ENCODE measurements at places on chromosomes 1 and 21.

DNA sequence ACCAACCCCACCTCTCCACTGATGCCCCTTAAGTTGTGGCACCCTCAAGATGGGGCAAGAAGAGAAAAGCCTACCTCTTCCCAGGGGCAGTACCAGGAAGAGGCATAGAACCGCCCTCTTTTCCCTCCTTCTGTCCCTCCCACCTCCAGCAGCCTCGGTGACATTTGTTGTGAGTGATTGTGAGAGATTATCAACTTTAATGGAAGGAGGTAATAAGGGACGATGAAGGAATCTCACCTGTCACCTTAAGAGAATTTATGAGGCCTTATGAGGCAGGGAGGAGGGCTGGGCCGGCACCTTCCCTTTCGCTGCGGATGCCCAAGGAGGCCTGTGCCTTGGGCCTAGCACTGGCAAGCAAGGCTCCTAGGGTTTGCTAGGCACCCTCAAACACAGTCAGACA lies 1.4 kb upstream of the ADGRB2 start:
- DNase-seq = no peak

DNA sequence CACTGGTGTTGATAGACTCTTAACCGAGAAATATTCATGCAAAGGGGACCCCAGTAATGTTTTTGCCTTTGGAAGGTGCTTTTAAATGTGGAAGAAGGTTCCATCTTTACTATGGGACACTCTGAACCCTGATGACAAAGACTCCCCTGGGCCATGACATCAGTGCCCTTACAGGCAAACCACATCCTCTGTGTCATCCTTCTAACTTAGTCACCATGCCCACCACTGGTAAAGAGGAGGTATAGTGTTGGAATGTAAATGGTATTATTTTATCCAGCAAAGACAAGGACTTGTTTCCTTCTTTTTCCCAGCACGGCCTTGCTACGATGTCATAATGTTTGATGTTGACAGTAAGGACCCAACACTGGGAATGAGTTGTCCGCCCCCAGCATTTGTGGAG lies 12.6 kb downstream of the METTL13 start:
- no peak for DNase-seq

DNA sequence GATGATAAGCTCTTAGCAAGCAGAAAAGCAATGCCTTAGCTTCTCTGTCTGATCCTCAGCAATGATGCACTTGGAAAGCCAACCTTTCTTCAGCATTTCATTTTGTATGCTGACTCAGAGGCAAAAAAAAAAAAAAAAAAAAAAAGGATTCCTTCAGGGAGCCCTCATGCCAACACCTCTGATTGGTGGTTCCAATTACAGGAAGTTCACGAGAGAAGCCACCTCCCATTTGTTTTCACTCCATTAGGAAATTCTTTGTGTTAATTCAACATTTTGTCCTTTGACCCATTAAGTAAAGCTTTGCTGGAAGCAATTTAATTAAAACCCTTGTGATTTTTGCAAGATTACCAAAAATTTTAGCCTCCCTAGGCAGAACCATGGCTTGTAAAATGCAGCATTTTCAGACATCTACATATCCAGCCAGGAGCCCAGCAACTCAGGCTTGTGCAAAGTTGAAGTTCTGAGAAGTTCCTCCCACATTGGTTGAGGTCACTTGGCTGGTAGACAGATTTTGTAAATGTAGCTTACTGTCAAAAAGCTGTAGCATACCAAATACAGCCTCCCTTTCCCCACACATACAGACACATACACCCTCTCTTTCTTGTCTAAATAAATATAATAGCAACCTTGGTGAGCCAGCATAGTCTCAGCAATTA lies 27.1 kb upstream of the VTCN1 start:
- no peak for DNase-seq

DNA sequence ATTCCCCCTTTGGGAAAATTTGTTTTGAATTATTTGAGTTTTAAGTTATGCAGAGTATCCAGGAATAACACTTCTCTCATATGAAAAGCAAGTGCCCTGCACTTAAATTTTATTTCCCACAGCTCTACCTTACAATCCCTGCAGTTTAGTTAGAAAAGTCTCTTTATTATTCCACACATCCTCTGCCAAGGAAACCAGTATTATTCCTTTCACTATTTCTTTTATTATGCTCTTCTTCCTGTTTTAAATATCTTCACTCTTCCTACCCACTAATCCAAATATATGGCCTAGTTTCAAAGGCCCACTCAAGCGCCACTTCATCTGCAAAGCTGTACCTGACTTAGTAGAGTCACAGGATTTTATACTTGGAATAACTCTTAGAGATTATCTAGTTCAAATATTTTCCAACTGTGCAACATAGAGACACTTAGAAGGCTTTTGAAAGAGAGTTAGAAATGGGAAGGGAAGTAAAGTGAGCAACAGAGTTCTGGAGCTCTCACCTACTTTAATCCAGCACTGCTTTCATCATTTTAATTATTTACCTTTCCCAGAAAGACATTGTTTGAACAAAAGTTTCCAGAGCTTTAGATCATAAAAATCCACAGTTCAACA lies 97.2 kb upstream of the LYPLAL1 start:
- no peak for DNase-seq

GRCh38 chr1:26335774-26336476 lies 18.0 kb downstream of the CRYBG2 start:
- DNase-seq = no peak

DNA sequence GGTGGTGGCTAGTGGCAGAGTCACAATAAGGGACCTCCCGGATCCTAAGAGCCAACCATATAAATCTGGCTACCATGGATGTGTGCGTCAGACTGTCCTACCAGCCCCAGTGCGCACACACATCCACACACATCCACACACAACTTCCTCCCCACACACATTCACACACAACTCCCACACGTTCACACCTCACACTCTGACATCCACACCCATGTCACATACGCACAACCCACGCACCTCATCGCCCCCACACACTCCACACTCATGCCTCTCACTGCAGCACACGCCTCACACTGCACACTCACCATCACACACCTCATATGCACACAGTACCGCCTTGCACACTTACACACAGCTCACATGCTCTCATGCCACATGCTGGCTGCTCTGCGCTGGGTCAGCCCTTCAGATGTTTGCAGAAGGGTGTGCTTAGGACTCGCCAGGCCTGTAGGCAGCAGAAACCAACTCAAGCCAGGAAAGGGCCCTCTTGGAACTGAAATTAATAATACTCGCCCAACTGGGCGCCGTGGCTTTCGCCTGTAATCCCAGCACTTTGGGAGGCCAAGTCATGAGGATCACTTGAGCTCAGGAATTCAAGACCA lies 3.0 kb downstream of the LDLRAD2 start:
- no peak for DNase-seq

DNA sequence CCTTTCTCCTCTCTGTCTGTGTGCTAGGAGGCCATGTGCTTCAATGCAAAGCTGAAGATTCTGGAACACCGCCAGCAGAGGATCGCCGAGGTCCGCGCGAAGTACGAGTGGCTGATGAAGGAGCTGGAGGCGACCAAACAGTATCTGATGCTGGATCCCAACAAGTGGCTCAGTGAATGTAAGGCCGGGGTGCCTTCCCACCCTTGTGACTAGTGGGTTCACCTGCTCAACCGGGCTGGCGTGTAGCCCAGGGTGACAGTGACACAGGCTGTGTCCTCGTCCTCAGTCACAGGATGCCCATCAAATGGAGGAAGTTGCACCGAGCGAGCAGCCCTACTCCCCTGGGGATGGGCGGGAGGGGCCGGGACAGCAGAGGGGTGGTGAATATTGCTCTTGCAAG lies 544.1 kb downstream of the KIF26B start:
- DNase-seq = no peak

DNA sequence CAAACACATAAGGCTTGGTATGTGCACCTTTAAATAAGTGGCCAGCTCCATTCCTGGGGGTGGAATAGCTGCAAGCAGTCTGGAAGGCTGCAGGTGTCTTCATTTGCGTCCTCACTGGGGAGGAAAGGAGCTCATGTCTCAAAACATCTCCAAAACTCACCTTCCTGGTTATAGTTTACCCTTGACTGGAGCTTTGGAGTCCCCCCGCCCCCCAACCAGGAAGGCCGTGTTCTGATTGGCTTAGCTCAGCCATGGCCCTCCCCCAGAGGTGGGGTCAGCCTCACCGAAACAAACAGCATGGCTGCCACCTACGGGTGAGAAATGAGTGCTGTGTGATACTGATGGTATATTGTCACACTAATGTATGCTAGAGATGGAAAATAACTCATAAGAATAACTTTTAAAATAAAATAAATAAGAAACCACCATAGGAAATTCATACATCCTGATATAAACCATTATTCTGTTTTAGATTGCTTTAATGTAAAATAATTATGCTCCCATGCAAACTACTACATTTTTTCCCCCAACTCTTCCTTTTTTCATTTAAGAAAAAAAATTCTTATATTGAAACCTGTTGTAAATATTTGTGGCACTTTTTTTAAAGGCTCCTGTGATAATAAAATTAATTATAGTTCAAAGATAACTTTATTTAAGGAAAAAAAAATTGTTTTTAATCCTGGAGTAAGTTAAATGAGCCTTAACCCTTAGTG lies 90.8 kb downstream of the ZP4 start:
- no peak for DNase-seq

DNA sequence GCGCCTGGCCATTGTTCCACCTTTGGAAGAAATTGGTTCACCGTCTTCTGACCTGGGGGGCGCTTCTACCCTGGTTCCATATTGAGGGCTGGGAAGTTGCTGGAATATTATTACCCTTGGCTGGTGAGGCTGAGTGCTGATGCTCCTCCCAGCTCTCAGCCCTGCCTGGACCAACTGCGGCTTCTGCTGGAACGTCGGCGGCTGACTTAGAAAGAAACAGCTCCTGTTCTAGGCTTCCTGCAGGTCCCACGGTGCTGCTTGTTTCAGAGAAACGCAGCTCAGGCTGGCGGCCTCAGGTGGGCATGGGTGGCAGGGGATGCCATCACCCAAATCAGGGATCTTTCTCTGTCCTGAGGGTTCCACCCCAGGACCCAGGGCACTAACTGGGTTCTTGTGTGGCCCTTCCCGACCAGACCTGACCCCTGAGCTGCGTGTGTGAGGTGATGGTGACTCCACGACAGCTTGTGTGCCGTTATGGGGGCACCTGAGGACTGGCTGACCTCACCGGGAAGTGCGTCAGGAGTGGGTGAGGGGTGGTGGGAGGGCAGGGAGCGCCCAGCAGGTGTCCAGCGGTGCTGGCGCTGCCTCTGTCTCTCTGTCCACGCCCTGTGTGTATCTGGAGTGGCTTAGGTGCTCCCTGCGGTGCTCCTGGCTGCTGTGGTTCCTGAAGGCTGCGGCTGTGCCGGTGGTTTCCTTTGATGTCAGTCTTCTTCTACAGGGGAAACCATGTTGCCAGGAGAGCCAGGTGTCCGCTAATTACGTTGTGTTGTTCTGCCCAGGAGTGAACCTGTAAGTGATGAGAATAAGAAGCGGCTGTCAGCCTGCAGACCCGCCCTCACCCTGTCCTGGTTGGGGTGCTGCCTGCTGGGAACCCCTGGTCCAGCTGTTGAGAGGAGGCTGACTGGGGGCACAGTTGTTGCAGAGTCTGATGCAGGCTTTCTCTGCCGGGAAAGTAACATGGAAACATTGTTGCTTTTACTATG lies 8.9 kb downstream of the SKI start:
- no peak for DNase-seq

- no peak for DNase-seq
Measured at GRCh38 chr1:42170779-42171621, 6.5 kb upstream of the GUCA2A start.

GRCh38 chr21:27807596-27807995 lies 840.7 kb upstream of the ADAMTS5 start:
- no peak for DNase-seq

DNA sequence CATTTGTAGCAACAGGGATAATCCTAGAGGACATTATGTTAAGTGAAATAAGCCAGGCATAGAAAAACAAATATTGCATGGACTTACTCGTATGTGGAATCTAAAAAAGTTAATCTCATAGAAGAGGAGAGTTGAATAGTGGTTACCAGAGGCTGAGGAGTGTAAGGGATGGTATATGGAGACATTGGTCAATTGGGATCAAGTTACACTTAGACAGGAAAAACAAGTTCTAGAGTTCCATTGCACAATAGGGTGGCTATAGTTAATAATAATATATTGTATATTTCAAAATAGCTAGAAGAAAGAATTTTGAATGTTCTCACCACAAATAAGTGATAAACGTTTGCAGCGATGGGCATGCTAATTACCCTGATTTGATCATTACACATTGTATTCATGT lies 354.6 kb downstream of the SEC16B start:
- no peak for DNase-seq

DNA sequence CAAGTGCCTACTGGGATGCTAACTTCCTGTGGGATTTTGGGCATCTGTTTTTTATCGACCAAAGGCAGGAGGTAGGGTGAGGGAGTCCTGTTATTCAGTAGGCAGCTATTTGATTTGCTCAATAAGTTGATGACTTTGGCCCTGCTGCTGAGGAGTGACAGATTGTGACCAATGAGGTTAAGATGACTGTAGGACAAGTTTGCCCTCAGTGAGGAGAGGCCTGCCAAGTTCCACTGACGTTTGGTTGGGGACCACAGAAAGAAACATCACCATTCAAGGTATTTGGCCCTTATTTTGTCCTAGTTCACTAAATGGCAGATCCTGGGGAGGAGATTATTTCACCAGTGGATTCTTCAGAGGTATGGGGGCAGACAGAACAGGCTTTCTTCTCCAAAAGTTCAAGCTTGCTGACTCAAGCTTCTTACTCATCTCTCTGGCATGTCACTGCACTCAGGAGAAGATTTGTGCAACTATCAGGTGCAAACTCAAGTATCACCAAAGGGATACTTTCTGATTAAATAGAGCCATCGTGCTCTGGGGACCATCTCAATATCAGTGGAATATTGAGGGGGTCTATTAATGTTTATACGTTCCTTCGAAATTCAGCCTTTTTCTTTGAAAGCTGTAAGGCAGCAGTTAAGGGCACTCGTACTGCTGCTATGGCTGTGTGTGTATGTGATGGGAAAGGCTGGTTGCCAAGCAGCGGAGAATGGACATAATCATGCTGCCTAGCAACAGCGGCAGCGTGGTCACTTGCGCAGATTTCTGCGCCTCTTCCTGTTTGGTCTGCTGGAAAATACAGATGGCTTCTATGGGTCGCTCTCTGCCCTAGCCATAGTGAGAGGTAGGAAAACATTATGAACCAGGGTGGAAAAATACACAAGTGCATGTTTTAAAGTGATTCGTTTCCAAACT lies 78.7 kb downstream of the PBX1 start:
- DNase-seq = no peak

- DNase-seq = no peak
Measured at GRCh38 chr1:207888652-207889051, 22.3 kb downstream of the CD34 start.

GRCh38 chr1:15326691-15327588 lies 79.9 kb downstream of the FHAD1 start:
- DNase-seq = no peak
